Activated CD8-positive, alpha-beta T cell treated with anti-CD3 and anti-CD28 coated beads for 36 hours (primary cell): ENCODE measurements at places on chromosomes 1 and 21. TPM values are rescaled to one million over a fixed set of nuclear protein-coding genes. Genes with fewer than 3 reads are reported as not detected.
A peak's percentile ranks its signal among the peaks of the same experiment; 100 is the strongest.

AVPR1B gene
- total RNA-seq = not detected

- peak; percentile 13 for DNase-seq
- H3K27me3 ChIP-seq = no peaks in the 10 kb centered on the region
- H3K27ac ChIP-seq = no peak overlapping the region
- no peak overlapping the region for H3K4me3 ChIP-seq
Measured at GRCh38 chr1:179709841-179710329, 33.2 kb upstream of the FAM163A start.

DNA sequence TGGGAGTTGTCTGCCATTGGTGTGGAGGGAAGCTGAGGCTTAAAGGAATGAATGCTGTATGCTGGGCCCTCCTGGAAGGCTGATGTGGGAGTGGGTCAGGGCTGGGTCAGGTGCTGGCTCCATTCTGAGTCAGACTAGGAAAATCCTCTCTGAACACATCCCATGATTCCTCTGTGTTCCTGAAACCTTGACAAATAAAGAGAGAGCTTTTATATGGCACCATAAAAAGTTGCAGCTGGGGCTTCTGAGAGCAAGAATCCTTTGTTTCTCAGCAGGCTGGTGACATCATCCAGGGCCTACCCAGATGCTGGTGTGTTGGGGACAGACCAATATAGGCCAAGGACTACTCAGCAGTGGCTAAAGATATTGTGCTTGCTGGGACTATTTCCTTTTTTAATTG, 27.8 kb upstream of the NFASC start:
- H3K36me3 ChIP-seq = no peaks in the 10 kb centered on the region
- H3K27me3 ChIP-seq = peaks cover 9% of the 10 kb centered on the region
- DNase-seq = no peak
- H3K27ac ChIP-seq = no peak overlapping the region
- no peaks in the 10 kb centered on the region for H3K4me1 ChIP-seq

C1QB gene
- not detected for total RNA-seq

ERG gene
- total RNA-seq = not detected

DNA sequence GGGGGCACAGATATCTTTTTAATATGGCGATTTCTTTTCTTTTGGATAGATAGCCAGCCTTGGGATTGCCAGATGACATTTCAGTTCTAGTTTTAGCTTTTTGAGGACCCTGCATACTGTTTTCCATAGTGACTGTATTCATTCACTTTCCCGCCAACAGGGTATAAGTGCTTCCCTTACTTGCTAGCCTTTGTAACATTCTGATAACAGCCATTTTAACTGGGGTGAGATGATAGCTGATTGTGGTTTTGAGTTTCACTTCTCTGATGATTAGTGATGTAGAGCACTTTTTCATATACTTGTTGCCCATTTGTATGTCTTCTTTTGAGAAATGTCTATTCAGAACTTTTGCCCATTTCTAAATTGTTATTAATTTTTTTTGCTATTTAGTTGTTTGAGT, 151.9 kb downstream of the NTPCR start:
- H3K27ac ChIP-seq = no peak overlapping the region
- H3K27me3 ChIP-seq = no peaks in the 10 kb centered on the region
- peaks cover 15% of the 10 kb centered on the region for H3K36me3 ChIP-seq
- no peak for DNase-seq
- no peak overlapping the region for H3K4me3 ChIP-seq

- no peak overlapping the region for H3K4me3 ChIP-seq
- no peak for DNase-seq
- H3K27me3 ChIP-seq = no peaks in the 10 kb centered on the region
- H3K4me1 ChIP-seq = peaks cover 19% of the 10 kb centered on the region
- no peaks in the 10 kb centered on the region for H3K36me3 ChIP-seq
- H3K27ac ChIP-seq = peak overlapping the region; percentile 20
Measured at GRCh38 chr1:26598890-26599289, 69.3 kb downstream of the RPS6KA1 start.

- DNase-seq = no peak
- H3K36me3 ChIP-seq = no peaks in the 10 kb centered on the region
- peaks cover 4% of the 10 kb centered on the region for H3K27me3 ChIP-seq
- no peak overlapping the region for H3K27ac ChIP-seq
Measured at GRCh38 chr21:17370263-17370662, 142.6 kb upstream of the CXADR start.

DNA sequence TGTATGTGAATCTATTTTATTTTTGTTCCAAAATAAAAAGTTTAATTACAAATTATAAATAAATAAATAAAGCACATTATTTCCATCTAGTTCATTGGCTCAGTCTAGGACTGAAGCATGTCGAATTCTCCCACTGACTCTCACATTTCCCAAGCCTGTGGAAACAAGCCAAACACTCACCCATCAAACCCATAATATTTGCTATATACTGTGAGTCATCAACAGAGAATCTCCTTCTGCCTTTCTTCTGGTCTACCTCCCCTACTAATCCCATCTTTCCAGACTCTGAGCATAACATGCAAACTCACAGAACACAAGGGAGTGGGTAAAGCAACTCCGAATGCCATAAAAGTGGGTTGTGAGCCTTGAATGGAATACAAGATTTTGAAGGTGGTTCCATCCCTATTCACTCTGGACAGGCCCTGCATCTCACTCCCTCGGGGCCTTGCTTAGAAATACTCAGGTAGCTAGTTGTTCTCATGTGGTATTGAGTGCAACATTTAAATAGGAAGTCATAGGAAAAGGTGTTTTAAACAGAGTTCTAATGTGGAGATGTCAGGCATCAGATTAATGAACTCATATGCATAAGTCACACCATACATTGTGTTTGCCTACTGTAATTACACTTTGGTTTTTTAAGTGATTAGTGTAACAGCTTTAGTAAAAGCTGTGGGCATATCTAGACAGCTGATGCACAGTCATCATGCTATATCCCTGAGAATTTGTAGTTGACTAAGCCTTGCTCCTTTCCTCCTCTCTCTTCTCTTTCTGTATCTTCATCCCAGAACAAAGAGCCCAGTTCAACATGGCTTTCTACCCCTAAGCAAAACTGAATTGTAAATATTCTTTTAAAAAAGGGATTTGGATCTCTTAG, 47.0 kb downstream of the F5 start:
- H3K4me3 ChIP-seq = no peak overlapping the region
- peaks cover 26% of the 10 kb centered on the region for H3K36me3 ChIP-seq
- DNase-seq = no peak
- H3K27me3 ChIP-seq = no peaks in the 10 kb centered on the region
- no peak overlapping the region for H3K27ac ChIP-seq

DNA sequence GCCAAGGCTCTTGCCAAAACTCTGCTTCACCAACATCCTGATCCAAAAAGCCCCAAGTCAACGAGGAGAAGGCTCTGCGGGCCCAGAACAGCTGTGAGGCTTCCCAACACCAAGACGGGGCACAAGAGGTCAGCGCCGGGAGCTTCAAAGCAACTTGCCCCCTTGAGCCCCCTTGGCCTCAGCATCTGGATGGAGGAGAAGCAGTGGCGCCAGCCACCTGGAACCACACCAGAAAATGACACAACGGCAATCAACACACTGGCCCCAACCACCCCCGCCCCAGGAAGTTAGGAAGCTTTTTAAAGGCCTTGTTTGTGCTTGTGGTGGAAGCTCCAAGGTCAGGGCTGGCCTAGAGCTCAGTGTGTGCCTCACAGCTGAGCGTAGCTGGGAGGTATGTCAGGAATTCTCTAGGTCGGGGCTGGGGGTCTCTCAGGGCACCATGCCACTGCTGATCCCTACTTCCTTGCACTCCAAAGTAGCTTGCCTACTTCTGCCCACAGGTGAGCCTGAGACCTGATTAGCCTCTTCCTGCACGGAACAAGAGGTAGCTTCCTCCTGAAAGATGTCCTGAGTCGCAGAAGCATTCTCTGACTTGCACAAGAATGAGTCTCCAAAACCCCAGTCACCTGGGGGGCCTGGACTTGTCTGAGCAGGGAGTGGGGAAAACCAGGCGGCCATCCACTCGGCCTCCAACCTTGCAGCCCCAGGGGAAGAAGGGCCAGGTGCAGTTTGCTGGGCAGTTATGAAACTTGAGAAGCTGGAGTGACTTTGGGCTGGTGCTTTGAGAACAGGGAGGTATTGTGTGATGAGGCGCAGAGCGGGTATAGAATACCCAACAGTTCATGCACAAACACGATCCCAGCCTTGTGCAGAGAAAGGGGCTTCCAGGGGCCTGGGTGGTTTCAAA, 9.7 kb upstream of the SRP9 start:
- no peaks in the 10 kb centered on the region for H3K4me1 ChIP-seq
- no peaks in the 10 kb centered on the region for H3K27me3 ChIP-seq
- H3K36me3 ChIP-seq = no peaks in the 10 kb centered on the region
- H3K27ac ChIP-seq = no peak overlapping the region
- DNase-seq = no peak
- no peak overlapping the region for H3K4me3 ChIP-seq

S100A8 gene
- total RNA-seq = not detected

GRCh38 chr1:205597691-205598314, 34.0 kb downstream of the ELK4 start:
- no peak overlapping the region for H3K4me3 ChIP-seq
- peaks cover 47% of the 10 kb centered on the region for H3K4me1 ChIP-seq
- H3K36me3 ChIP-seq = peaks cover 40% of the 10 kb centered on the region
- no peak for DNase-seq
- H3K27me3 ChIP-seq = no peaks in the 10 kb centered on the region
- no peak overlapping the region for H3K27ac ChIP-seq

DNA sequence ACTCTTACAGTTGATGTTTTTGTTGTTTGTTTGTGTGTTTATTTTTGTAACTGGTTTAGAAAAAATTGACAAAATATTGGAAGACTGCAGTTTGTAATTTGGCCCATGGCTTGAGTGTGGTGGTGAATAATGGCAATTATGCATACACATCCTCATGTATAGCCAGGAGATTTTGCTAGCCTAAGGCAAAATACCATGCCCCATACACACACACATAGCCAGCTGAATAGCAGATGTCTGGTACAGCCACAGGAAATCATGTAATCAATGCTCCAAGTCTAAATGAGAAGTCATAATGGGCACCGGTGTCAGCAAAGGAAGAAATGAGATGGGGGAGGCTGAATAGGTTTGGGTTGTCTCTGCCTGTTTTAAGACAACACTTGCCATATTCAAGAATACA, 135.2 kb upstream of the COA6 start:
- H3K36me3 ChIP-seq = no peaks in the 10 kb centered on the region
- DNase-seq = no peak
- H3K27ac ChIP-seq = no peak overlapping the region
- H3K4me1 ChIP-seq = peaks cover 3% of the 10 kb centered on the region
- no peak overlapping the region for H3K4me3 ChIP-seq

GRCh38 chr1:91937613-91938012, 11.6 kb upstream of the BRDT start:
- no peaks in the 10 kb centered on the region for H3K4me1 ChIP-seq
- no peaks in the 10 kb centered on the region for H3K27me3 ChIP-seq
- no peaks in the 10 kb centered on the region for H3K36me3 ChIP-seq

DNA sequence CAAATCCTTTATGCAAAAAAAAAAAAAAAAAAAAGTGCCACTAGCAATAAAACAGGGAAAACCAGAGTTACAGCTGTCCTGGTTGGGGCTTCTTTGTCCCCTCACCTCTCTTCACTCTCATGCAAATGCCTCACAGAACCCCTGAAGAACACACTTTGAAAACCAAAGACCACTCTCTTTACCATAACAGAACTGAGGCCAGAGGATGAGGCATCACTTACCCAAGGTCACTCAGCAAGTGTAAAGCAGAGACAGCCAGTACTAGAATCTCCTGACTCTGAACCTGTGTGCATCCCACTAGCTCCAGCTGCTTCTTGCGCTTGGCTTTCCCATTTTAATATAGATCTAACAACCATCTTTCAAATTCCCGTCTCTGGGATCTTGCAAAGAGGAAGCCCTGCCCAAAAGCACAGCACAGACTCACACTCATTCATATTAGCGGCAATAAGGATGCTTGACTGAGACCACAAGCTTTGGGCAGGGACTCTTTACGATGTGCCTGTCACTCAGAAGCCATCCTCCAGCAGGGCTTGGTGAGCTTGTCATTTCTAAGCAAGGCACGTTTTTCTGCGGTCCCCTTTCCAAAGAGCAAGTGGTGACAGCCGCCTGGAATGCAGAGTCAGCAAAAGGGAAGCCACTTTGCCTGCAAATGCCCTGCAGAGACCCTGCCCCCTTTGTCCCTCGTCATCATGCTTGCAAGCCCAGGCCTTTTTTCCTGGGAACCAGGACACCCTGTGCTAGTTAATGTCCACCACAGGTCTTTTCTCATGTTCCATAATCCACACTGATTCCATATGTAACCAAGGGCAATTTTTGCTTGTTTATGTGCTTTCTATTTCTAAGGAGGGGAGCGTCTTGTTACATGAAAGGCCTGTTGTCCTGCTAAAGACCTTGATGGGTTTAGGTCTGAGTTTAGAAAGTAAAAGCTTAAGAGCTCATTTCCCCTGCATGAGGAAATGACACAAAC, 76.5 kb upstream of the NFIA start:
- no peaks in the 10 kb centered on the region for H3K36me3 ChIP-seq
- DNase-seq = no peak
- H3K27ac ChIP-seq = no peak overlapping the region

- peaks cover 15% of the 10 kb centered on the region for H3K36me3 ChIP-seq
- no peaks in the 10 kb centered on the region for H3K27me3 ChIP-seq
- peak; percentile 82 for DNase-seq
Measured at GRCh38 chr1:38009088-38009840, 3.3 kb upstream of the UTP11 start.

- no peaks in the 10 kb centered on the region for H3K27me3 ChIP-seq
- no peaks in the 10 kb centered on the region for H3K4me1 ChIP-seq
- no peak for DNase-seq
Measured at GRCh38 chr1:74053407-74053806, 144.6 kb downstream of the LRRIQ3 start.

- DNase-seq = no peak
- no peak overlapping the region for H3K4me3 ChIP-seq
- no peak overlapping the region for H3K27ac ChIP-seq
- peaks cover 8% of the 10 kb centered on the region for H3K4me1 ChIP-seq
- peaks cover 5% of the 10 kb centered on the region for H3K27me3 ChIP-seq
- no peaks in the 10 kb centered on the region for H3K36me3 ChIP-seq
Measured at GRCh38 chr1:200901796-200902444, 7.2 kb downstream of the INAVA start.

GRCh38 chr1:55500601-55501000, 285.4 kb upstream of the USP24 start:
- H3K27me3 ChIP-seq = peaks cover 10% of the 10 kb centered on the region
- no peak for DNase-seq
- no peaks in the 10 kb centered on the region for H3K36me3 ChIP-seq

DNA sequence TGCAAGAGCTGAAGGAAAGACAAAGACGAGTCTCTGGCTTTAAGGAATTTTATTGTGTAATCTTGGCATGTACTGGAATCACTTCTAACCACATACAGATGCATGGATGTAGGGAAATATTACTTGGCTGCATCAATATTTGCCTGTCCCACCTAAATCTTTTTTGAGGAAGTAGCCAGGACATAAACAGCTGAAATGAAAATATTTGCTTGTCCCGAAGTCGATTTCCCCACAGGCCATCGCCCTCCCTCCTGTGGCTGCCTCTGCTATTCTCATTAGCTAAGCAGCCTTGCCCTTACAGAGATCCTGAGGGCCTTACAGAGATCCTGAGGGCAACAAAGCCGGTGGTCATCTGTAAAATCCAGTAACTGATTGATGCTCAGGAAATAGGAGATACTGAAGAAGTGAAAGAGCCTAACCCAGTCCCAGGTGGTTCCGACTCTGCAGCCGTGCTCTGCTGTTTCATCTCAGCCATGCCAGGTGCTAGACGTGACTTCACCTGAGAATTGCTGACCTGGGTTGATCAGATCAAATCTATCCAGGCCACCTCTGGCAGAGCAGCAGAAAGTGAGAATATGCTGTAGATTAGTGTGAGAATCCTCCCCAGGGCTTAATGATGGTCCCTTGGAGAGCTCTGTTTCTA, 25.5 kb downstream of the MAN1C1 start:
- DNase-seq = no peak
- peaks cover 21% of the 10 kb centered on the region for H3K36me3 ChIP-seq

- H3K27ac ChIP-seq = no peak overlapping the region
- H3K4me1 ChIP-seq = no peaks in the 10 kb centered on the region
- no peak overlapping the region for H3K4me3 ChIP-seq
- H3K27me3 ChIP-seq = no peaks in the 10 kb centered on the region
Measured at GRCh38 chr1:54165146-54165545, 12.3 kb upstream of the CDCP2 start.

CD101 gene
- total RNA-seq = 3.2 TPM
